Fibroblast of skin of right quadriceps (primary cell): ENCODE measurements at places on chromosomes 1 and 21.
A peak's percentile ranks its signal among the peaks of the same experiment; 100 is the strongest.

DNA sequence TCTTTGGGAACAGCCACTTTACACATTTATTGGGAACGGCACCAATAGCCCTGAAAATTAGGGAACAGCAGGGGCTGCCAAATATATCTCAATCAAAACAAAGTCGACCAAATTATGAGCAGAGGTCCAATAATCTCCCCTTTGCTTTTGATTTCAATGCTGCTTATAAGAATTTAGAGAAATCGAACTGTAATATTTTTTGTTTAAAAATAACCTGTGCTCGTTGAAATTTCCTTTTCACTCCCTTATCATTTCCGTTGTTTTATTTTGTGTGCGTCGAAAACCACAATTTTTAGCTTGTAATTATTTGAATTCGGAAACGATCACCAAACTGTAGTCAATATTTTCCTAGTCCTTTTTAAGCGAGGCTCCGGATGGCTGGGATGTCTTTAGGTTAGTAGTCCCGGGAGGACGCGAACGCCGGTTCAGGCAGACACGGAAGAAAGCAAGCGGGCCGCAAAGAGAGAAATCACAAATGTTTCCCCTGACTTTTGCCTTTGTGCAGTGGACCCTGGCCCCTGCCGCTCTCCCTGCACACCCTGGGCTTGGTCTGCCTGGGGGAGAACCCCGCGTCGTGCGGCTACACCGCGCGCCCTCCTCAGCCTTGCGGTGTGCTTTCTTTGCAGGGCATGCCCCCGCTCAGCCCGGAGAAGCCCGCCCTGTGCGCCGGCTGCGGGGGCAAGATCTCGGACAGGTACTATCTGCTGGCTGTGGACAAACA, 2.3 kb downstream of the LHX9 start:
- DNase-seq = no peak

DNA sequence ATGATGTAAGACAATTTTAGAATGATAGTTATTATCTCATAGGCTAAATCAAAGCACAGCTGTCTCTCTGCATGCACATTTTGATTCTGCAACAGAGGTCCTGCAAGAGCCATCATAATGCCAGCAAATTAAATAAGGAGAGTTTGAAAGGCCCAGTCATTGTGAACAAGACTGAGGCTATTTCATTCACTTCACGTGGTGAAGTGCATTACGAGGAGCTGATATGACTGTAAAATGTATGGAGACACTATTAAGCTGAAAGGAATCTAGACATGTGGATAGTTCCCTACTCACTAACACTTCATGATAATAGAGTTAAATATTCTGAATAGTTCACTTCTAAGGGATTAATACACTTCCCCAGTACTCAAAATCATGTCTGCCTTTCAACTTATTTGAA, 299.0 kb downstream of the SMYD3 start:
- DNase-seq = no peak

DNA sequence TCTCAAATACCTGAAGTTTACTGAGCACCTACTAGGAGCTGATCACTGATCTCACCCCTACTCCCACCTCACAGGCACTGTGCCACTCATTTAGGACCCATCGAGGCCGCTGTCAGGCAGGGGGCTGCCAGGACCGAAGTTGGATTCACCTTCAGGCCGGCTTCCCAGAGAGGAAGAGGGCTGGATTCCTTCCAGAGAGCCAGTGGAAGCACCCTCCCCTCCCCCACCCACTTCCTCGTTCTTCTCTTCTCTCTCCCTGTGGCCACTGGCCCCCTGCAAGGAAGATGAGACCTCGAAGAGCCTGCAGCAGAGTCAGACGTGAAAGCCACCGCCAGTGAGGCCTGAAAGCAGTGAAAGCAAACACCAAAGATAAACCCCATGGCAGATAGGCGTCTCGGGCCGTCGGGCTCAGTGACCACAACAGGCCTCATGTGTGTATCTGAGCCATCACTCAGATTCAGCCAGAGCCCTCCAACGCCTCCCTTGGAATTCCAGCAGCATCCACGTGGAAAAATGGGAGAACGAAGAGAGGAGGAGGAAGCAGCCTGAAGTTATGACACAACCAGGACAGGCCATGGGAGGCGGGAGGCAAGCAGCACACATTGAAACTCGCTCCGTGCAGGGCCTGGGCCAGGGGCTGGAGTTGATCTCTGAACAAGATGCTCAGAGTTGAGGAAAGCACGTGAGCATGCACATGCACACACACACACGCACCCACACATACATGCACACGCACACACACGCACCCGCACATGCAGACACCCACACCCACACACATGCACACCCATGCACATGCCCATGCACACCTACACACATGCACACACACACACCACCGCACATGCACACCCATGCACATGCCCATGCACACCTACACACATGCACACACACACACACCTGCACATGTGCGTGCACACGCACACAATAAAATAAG, 6.2 kb upstream of the AGTRAP start:
- DNase-seq = no peak

DNA sequence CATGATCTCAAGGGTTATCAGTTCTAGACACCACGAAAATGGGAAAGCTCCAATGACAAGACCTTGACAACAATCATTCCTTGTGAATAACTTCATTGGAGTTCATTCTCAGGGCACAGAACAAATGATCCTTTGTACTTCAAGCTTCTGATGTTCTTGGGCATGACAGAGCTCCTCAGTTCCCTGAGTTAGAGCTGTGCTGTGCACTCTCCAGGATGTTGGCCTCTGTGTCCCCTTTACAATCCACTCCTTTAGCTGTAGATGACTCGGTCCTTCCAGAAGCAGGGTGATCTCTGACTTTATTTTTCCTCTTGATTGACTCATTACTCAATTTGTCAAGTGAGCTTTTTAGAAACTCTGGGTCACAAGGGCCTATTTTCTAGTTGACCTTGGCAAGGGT, 3.9 kb upstream of the FAM78B start:
- DNase-seq = no peak

- peak; percentile 17 for DNase-seq
Measured at GRCh38 chr1:58035523-58035922, 511.0 kb downstream of the OMA1 start.

- DNase-seq = no peak
Measured at GRCh38 chr21:42680429-42680828, 27.0 kb downstream of the PDE9A start.

GRCh38 chr1:61782771-61783170, 40.5 kb downstream of the PATJ start:
- DNase-seq = no peak

GRCh38 chr1:107318932-107319331, 178.1 kb downstream of the NTNG1 start:
- no peak for DNase-seq

GRCh38 chr1:185260611-185261010, 56.4 kb downstream of the IVNS1ABP start:
- no peak for DNase-seq

- no peak for DNase-seq
Measured at GRCh38 chr1:15736038-15736891, at the start of gene SLC25A34. SLC25A34 (plus strand) TSS chr1:15736258; CDS start chr1:15736486, 228 bp downstream.

DNA sequence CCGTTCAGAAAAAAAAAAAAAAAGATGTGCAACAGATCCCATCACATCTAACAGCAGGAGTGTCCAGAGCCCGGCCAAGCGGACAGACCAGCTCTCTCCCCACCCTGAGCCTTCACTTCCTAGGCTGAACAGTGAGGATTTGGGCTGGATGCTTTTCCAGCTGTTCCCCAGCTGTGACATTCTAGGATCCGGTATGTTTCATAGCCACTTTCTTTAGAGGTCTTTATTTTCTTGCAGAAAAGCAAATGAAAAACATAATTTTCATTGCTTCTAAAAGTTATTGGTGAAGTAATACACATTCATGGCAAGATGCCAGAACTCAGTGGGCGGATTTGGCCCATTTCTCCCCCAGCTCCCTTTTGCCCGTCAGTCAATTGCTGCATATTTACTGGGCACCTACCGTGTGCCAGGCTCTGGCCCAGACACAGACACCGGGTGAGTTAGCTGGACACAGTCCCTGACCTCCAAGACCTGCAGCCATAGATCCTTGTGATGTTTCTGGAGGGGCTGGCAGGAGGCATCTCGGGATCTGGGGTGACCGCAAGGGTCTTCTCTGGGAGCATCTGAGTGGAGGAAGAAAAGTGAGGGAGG, 213.7 kb upstream of the VAMP3 start:
- DNase-seq = no peak

GRCh38 chr1:154856049-154856448, 14.0 kb downstream of the KCNN3 start:
- no peak for DNase-seq

- no peak for DNase-seq
Measured at GRCh38 chr21:45748593-45748992, 105.1 kb downstream of the PCBP3 start.

DNA sequence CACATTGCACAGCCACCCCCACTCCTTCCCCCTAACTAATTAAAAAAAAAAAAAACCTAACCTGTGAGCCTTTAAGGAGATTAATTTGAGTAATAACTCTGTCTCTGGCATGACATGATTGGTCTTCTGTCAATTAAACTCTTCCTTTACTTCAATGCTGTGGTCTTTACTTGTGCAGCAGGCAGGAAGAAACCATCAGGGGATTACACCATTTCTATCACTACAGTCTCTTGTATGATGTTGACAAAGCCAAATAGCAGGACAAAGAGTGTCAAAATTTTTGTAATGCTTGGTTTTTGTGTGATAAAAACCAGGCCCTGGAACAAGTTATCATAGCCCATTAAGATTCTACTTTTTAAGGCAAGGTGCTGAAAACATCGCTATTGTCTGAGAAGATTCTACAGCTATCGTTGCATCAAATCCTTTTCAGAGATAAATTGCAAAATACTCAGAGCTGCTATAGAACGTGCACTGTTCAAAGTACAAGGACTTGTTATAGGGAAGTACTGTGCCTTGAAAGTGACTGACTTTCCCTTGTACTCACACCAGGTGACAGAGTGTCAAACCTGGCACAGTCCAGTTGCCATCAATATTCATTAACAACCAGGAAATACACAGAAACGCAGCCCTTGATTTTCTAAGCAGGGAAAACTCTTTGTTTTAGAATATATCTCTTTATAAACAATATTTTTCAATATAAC, 37.7 kb downstream of the LHX9 start:
- DNase-seq = no peak

DNA sequence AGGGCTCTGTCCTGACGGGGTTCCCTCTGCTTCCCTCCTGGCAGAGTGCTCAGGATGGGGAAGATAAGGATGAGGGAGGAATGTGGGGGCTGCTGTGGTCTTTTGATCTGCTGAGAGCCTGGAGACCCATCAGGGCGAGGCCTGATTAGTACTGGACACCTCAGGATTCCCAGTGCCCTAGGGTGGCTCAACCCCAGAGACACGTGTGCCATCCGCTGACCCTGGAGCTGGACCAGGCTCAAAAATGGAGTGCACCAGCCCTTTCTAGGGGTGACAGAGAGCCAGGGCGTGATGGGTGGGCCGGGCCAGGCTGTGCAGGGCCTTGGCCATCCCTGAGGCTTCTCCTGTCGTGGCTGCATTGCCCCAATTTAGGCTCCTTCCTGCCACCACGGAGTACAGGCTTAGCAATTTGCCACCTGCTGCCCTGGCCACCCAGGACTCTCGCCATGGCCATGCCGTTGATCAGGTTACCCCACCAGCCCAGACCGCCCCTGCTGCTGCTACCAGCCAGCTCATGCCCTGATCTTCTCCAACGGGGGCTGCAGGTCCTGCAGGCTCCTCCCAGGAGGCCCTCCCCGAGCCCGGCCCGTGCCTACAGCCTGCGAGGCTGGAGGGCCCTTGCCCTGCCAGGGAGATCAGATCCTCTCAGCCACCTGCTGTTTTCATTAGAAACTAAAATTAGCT, 9.5 kb downstream of the WNT4 start:
- DNase-seq = no peak

GRCh38 chr21:46202592-46203202, 18.4 kb upstream of the SPATC1L start:
- DNase-seq = no peak

DNA sequence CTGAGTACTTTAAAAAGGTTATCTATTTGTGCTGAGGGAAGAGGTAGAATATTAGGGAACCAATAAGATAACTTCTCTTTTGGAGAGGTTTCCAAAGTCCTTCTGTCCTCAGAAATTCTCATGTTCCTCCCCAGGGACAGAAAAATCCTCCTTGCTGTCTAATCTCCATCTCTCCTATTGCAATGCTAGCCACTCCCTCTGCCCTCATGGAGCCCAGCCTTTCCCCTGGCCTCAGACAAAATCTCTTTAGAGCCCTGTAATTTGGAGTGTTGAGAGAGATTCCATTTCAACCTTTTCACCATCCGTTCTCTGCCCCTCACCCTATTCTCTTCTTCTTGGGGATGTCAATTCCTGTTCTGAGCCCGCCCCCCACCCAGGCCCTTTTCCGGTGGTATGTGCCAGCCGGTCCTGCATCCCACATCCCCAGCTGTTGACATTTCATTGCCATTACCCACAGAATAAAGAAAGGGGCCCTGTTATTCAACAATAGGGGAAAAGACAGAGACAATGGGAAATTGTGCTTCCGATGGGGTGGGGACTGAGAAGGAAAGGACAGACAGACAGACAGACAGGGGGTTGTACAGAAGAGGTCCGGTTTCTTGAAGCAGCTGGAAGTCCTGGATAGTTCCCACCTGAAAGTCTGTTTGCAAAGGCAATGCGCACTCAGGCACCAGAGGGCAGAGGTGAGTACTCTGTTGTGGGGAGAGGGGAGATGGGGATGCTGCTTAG, at the start of gene HAPLN2:
Gene HAPLN2 (plus strand): TSS at position 563 of the 729 bp plus-strand sequence. CDS start 4,076 bp downstream, outside the sequence.
- DNase-seq = no peak

DNA sequence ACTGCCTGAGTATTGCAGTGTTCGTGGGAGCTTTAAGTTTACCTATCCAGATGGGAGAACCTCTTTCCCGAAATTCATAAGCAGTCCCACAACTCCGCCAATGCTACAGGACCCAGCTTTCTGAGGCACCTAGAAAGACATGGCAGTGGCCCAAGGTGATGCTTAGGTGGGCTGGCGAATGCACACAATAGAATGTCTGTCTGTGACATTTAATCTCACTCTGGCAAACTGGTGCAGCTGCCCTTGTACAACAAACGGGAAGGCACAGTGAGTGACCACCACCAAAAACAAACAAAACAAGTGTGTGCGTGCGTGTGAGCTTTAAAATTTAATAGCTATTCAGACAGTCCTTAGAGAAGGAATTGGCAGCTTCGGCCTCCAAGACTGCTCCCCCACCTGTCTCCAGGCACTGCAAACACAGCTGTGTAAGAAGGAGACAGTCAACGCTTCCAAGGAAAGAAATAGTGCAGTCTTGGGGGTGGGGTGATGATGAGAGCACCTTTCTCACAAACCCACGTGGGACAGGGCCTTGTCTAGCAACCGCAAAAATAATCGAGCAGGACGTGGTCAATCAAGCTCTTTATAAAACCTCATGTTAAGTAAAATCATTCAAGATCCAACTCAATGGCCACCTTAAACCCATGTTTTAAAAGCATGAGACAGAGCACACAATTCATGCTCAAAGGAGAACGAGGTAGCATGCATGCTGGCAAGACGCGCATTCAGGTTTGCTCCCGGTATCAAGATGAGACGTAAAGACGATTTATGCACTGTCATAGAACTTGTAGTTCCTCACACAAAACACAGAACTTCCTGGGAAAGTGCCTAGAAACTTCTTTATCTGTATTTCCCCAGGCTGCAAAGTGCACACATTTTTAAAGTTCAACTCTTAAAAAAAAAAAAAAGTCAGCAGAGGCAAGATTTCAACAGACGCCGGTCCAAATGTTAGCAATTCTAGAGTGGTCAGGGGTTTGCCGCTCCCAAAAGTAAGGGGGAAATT, 84.1 kb downstream of the TM2D1 start:
- no peak for DNase-seq

GRCh38 chr21:33021667-33022066, 4.1 kb upstream of the OLIG2 start:
- DNase-seq = no peak
